ENCODE measurements at places on chromosomes 2 and 18.

DNA sequence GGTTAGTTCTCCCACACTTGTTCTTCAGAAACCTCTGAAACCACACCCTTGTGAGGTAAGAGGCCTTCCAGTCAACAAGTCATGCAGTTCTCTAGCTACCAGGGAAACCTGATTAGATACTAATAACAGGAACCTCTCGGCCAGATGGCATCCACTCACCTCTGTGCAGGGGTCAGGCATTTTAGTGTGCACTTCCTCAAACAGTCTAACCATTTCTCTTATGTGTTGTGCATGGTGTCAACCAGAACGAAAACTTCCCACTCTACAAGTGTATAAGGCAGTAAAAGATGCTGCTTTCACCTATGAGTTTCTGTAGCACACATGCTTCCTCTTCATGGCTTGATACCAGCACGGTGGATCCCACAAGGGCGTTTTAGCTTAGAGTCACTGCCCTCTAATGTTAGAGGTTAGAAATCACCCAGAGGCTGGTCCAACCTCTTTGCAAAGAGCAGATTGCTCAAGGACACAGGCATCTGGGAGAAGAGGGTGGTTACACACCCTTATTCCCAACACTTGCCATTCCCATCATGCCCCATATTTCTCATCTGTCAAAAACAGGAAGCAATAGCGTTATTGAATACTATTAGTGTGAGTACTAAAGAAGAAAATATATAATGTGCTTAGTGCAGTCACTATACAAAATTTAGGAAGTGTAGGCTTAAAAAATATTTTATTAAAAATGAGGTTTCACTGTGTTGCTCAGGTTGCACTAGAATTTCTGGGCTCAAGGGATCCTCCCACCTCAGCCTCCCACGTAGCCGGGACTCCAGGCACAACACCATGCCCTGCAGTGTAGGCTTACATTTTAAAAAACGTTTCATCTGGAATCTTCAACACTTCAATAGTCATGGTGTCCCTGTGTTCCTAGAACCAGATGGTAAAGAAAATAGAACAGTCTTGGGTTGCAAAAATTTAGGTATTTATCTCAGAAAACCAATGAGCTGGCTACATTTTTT, 34.5 kb upstream of the RAB31 start:
- no peak for DNase-seq

GRCh38 chr18:27797484-27797883, 379.4 kb downstream of the CDH2 start:
- no peak for DNase-seq

- no peak for DNase-seq
Measured at GRCh38 chr2:197677056-197677455, 1.7 kb upstream of the RFTN2 start.

DNA sequence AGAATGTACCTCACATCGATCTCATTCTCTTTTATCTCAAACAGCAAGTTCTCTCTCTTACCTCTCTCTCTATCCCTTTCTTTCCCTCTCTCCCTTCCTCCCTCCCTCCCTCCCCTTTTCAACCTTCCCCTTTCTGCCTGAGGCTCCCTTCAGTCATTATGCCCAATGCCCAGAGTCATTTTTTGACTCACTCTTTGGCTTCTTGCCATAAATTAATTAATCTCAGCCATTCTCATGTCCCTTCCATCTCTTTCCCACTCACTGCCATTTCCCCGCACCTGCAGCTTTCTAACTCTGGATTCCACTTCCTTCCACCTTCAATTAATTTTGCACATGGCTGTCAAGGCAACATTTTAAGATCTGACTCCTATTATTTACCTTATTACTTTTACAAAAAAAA, 60.1 kb downstream of the EVA1A start:
- no peak for DNase-seq

GRCh38 chr2:56185101-56185581, 1.4 kb downstream of the CCDC85A start:
- no peak for DNase-seq

Measured in liver (tissue), 10 donors.